Mammary epithelial cell (primary cell): ENCODE measurements at places on chromosomes 1 and 21.

DNA sequence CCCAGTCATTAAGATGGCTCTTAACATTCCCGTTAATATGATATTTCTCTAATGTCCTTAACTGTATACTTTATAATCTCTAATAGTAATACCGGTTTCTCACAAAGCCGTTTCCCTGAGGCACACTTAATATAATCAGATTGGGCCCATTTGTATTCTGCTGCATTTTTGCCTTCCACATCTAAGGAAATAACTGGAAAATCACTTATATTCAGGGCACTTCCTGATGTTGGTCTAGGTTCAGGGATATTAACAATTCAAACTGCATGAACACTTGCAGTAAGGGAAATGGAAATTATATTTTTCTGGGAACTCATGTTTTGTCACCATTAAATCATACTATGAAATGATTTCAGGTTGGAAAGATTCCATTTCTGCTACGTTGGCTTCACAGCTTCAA is 119.8 kb downstream of the TPR start:
- DNase-seq = no peak

- peak; percentile 27 for DNase-seq
Observed at GRCh38 chr1:150981805-150982712, at the start of gene ANXA9. TSS of gene ANXA9 (plus strand) at chr1:150982292. CDS start at chr1:150983106, 814 bp downstream.

- DNase-seq = no peak
Observed at GRCh38 chr1:216630532-216630931, 92.7 kb downstream of the ESRRG start.

GRCh38 chr1:2214541-2215241 is 13.4 kb upstream of the SKI start:
- no peak for DNase-seq

DNA sequence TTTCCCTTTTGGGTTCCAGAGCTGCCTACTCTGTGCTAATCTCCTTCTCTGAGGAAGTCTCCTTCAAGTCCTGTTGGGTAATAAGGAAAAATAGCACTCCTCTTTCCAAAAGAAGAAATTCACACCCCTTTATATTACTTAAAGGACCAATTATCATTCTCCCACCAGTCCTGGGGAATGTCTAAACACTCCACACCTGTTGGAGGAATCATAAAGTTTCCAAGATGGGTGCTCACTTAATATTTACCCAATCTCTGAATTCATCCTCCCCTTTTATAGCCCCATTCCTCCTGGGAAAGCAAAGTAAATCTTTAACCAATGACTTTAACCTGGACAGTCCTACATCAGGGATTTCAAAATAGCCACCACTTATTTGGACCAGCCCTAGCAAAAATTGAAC is 873.1 kb downstream of the KCNT2 start:
- no peak for DNase-seq

DNA sequence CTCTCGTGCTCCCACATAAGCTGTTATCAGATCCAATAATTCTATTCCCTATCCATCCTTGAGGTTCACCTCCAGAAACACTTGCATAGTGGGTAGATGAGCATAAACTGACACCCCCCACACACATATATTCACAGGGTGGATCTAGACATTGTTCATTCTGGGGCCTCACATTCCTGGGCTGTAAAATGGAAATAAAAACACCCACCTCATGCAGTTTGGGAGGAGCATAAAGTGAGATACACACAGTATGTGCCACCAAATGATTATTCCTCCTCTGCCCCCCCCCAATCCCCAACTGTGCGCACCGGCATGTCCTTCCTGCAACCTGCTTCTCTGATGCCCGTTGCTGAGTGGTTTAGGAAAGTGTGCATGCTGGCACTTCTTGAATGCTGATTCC is 17.9 kb downstream of the PRDM15 start:
- no peak for DNase-seq

GRCh38 chr1:12760256-12760795 is 13.2 kb upstream of the PRAMEF12 start:
- DNase-seq = no peak

DNA sequence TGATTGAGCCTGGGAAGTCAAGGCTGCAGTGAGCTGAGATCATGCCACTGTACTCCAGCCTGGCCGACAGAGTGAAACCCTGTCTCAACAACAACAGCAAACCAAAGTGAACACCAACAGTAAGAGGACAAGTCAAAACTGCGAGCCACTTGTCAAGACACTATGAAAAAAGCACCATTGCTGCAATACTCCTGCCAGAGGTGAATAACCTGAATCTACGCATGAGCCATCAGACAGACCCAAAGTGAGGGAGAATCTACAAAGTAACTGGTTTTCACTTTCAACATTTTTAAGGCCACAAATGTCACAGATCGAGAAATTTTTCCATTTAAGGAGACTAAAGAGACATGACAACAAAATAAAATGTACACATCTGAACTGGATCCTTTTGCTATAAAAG is 21.9 kb downstream of the SYNJ1 start:
- DNase-seq = no peak

- no peak for DNase-seq
Observed at GRCh38 chr1:153648000-153648643, 10.4 kb upstream of the SNAPIN start.

- no peak for DNase-seq
Observed at GRCh38 chr1:107394301-107394700, 253.5 kb downstream of the NTNG1 start.

DNA sequence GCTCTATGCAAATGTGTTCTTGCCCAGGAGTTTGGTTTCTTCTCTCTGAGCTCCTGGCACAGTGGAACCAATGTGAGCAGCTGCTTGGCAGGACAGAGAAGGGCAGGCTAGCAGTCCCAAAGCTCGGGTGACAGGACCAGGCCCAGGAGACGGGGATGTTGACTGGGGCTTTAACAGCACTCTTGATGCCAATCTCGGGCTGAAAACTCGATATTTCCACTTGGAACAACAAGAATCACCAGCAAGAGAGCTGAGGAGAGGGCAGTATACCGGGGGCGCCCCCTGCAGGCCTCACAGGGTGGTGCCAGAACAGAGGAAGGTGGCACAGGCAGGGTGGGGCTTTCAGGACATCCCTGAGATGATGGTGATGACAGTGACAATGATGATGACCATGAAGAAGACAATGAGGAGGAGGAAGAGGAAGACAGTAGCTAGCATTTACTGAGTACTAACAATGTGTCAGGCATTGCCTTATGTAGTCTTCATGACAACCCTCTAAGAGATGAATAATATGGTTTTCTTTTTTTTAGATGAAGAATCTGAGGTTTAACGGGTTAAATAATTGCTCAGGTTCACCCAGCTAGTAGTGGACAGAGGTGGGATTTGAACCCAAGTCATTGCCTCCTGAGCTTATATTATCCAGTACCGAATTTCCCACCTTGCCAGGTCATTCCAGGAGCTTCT is 2.7 kb upstream of the KCNJ9 start:
- peak; percentile 35 for DNase-seq

DNA sequence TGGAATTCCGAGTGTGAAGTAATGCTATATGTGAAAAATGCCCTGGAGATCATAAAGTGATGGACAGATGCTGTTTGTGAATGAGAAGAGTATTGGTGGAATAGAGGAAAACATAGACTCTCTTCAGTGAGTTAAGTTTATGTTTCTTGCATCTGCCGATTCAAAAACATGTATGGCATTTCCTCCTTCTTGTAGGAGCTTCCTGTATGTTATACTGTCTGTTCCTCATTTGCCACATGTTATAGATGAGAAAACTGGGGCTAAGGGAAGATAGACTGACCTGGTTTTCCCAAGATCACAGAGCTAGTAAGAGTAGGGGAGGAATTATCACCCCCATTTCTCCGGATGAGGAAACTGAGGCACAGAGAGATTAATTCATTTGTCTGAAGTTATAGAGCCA is 41.1 kb upstream of the IL20 start:
- no peak for DNase-seq

GRCh38 chr1:240402326-240402725 is 209.6 kb downstream of the GREM2 start:
- no peak for DNase-seq

GRCh38 chr1:239107676-239108075 is 278.7 kb upstream of the CHRM3 start:
- no peak for DNase-seq

DNA sequence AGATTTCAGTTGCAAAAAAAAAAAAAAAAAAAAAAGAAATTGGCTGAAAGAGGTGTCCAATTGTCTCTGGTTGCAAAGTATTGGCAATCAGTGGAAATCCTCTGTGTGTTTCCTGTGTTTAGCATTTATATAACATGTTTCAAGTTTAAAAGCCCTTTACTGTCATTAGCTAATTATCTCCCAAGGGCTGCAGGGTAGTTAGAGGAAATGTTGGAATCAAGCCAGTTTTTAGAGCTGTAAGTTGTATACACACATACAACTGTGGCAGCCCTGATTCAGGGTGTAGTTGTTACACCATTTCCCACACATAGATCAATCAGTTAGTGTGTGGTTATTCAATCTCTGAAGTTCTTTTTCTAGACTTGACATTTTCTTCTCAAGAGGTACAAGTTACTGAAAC is 8.9 kb upstream of the ZNF326 start:
- no peak for DNase-seq

- no peak for DNase-seq
Observed at GRCh38 chr21:16357994-16358393, 628.2 kb downstream of the USP25 start.

- DNase-seq = peak; percentile 60
Observed at GRCh38 chr1:157963713-157964112, 29.7 kb upstream of the KIRREL1 start.

GRCh38 chr1:2787163-2787911 is 14.2 kb downstream of the TTC34 start:
- DNase-seq = no peak

GRCh38 chr1:30447701-30448100 is 275.7 kb downstream of the MATN1 start:
- no peak for DNase-seq

DNA sequence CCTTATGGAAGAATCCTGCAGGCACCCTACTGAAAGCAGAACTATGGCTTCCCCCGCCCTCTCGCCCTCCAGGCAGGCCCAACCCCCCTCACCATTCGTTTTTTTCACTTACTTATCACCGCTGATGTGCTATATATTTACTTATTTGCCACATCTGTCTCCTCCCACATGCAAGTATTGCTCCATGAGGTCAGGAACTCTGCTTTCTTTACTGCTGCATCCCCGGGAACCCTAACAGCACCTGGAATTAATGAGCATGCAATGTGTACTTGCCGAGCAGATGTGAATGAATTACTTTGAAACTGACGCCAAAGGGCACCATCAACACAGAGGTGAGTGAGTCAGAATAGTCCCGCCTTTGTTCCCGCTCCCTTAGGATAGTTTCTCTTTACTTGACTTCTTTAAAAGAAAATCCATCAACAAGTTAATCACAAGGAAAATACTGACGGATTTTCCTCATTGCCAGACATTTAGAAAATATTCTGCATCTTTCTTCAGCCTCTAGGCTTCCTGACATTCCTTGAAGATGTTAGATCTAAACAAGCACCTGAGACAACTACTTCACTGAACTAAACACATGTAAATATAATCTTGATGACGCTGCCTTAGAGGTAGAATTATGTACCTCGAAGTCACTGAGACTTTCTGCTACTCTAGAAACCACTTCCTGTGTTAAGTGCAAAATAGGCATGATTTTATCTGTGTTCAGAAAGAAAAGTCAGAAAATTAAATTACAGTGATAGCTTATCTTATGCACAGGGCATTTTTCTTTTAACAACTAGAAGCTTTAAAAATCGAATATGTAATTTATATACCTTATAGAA is 17.5 kb upstream of the RAB4A start:
- DNase-seq = peak; percentile 83

GRCh38 chr1:41766546-41766945 is 152.2 kb downstream of the HIVEP3 start:
- DNase-seq = no peak

GRCh38 chr1:182484067-182484466 is 34.1 kb downstream of the RGSL1 start:
- DNase-seq = no peak

GRCh38 chr1:232597721-232598120 is 32.2 kb downstream of the SIPA1L2 start:
- no peak for DNase-seq

GRCh38 chr1:20355101-20355827 is 64.6 kb downstream of the VWA5B1 start:
- no peak for DNase-seq

DNA sequence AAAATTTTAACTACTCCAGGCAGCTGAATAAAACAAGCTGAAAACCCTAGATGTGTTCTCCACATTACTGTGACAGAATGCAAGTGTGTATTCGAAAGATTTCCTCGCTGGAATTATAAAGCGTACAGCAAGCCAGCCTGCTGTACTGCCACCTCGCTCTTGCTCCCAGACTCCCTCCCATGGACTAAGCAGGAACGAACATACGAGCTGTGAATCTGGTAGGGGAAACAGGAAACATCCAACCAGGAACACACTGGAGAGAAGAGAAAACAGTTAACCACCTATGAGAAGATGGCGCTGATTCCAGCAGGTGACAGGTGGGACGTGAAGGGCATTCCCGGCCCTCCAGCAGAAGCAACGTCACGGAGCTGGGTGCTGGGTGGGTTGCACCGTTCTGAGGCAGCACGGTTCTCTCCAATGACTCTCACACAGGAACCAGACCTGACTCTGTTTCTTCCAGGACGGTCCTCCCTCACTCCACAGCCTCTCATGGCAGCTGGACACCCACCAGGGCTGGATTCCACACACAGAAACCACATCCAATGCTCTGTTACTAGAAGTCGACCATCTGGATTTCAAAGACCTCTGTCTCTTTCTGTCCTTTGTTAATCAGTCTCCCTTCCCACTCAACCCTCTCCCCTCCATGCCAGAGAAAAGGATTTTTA is 219.2 kb downstream of the RERE start:
- no peak for DNase-seq

DNA sequence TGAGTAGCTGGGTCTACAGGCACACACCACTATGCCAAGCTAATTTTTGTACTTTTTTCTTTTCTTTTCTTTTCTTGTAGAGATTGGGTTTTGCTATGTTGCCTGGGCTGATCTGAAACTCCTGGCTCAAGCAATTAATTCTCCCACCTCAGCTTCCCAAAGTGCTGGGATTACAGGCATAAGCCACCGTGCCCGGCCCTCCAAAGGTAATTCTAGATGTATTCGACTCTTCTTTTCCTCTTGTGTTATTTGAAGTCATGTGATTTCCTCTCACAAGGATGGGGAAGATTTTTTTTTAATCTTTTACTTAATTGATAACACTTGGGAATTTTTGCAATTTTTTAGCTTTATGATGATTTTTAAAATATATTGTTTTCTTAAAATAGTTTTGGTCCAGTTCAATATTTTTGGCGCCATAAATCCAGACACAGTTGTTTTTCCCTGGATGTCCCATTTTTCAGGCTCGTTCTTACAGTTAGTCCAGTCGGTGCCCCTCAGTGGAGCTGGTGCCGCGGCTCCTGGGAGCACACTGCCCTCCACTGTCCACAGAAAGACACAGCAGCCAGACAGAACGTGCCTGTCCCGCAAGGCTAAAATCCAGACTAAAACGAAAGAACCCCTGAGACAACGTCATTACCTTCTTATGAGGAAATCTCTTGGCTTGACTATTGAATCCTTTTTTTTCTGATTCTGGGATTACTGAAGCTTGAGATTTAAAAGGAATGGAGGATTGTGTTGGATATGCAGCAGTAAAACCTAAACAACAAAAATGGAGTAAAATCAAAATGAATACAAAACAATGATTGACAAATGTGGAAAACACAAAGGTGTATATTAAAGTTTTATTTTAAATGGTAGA is 22.4 kb downstream of the STPG1 start:
- peak; percentile 71 for DNase-seq

GRCh38 chr1:23103001-23103889 is 65.4 kb downstream of the LUZP1 start:
- DNase-seq = peak; percentile 50
